ENCODE measurements at places on chromosomes 5 and 9. TPM values are rescaled to one million over a fixed set of nuclear protein-coding genes. Genes with fewer than 3 reads are reported as not detected.

GRCh38 chr5:98588215-98588614 is 185.2 kb upstream of the RGMB start:
- ATAC-seq: no peak

DNA sequence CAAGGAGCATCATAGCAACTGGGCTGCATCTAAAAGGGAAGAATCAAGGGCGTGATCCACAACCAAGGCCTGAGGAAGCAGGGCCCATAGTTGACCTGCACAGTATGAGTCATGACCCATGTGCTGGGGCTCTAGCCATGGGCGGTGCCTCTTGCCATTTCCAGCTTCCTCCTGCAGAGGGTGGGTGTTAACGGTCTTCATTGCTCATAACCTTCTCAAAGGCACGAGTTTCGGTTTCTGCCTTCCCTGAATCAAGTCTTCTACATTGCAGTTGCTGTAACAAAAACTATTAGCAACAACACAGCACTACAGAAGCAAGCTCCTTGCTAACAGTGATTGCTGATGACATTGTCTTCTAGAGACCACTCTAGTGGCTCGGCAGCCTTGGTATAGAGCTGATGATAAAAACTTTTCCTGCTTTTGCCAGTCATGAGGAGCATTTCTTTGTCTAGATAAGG is 66.9 kb downstream of the CTSL start:
- ATAC-seq: peak; percentile 99

- ATAC-seq: peak; percentile 43
These were observed 18.0 kb downstream of the PRKAA1 start for GRCh38 chr5:40780199-40780598.

DNA sequence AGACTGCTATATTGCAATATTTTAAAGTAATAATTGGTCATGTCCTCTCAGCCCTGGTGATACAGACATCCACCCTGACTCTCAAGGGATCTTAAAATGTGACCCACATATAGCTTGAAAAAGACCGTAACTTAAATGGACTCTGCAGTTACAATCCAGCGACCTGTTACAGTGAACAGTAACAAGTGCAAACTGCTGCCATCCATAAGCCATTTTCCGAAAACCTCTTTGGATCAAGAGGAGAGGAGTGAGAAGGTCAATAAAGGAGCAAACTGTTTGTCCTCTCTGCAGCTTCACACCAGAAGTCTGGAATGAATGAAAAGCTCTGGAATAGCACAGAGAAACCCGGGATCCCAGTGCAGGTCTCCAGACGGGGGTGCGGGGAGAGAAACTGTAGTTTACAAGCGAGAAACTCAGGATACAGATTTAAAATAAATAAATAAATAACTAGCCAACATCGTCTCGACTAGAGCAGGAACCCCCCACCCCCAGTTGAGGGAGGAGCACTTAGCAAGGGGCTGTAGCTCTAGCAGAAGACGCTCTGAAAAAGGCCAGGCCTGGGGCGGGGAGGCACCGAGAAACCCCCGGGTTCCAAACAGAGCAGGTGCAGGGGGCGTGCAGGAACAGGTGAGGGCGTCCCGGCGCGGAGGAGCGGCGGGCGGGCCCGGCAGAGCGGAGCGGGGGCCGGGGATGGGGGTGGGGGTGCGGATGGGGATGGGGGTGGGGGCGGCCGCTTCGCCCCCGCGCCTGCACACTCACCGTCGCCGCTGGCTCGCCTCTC is 572 bp downstream of the ZDHHC21 start:
- peak; percentile 43 for ATAC-seq

DNA sequence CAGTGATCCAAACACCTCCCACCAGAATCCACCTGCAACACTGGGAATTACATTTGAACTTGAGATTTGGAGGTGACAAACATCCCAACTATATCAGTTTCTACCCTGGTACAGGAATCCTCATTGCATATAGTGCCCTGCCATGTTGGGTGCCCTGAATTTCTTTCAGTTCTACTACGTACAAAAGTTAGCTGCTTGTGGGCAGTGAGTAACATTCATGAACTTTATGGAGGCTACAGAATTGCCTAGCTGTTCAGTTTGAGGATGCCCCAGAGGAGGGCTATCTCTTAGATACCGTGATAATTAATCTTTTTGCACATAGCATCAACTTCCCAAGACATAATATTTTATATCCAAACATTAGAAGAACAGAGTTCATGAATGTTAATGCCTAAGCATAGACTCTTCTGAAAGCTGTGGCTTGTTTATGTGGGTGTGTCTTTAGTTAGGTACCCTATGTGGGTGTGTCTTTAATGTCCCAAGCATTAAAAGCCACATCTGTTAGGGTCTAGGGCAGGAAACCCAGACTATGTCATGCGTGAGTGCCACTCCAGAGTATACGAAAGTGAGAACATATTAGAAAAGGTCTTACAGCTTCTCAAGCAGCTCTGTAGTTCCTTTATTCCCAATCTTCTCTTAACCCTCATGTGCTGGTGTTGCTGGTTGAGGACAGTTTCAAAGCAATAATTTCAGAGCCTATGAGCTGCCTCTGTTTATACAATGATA is 47.0 kb upstream of the CHD1 start:
- ATAC-seq: peak; percentile 30

GRCh38 chr5:171371326-171371725 is 16.3 kb upstream of the NPM1 start:
- ATAC-seq: no peak

GRCh38 chr9:76699971-76700370 is 64.3 kb upstream of the PCA3 start:
- ATAC-seq: no peak

DNA sequence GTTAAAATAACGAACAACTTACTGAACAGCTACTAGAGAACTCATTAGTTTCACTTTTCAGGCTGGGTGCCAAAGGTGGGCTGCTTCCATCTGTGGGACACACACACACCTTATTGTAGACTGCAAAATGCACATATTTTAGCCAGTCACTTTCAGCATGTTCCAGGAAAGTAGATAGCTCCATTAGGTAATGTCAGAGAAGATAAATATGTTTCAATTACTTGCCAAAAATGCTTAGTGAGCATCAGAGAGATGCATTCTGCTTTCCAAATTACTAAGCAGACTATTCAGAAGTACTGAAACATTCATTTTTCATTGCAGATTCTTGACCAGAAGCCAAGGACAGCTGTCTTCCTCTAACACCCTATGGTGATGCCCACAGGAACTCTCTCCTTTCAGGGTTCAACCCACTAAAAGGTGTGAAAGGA is 56.2 kb upstream of the APC start:
- no peak for ATAC-seq

DNA sequence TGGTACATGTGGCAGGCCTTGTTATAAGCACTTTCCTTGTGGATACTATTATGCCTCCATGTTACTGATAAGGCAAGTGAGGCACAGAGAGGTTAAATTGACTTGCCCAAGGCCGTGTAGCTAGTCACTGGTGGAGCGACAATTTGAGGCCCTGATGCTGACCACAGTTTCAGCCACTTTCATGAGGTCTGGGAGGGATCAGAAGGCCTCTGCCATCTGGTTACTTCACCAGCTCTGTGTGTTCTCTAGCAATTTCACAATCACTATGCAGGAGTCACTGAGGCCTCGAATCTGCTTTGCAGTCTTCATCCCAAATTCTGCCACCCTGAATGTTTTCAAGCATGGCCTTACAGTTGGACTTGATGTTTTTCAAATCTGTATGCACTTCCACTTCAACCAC is 9.1 kb downstream of the LRRC70 start:
- ATAC-seq: no peak

GRCh38 chr9:6901180-6901579 is 143.4 kb downstream of the KDM4C start:
- peak; percentile 12 for ATAC-seq

GRCh38 chr9:13445103-13445500 is 165.6 kb upstream of the MPDZ start:
- no peak for ATAC-seq

DNA sequence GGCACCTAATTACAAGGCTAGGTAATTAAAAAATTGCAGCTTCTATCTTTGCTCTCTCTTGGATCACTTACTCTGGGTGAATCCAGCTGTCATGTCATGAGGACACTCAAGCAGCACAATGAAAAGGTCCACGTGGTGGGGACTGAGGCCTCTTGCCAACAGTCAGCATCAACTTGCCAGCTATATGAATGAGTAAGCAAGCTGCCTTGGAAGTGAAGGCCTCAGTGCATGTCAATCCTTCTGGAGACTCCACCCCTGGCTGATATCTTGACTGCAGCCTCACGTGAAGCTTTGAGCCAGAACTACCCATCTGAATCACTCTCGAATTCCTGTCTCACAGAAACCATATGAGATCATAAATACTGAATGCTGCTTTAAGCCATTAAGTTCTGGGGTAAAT is 140.5 kb downstream of the SNX18 start:
- no peak for ATAC-seq

- ATAC-seq: peak; percentile 95
These were observed 23.0 kb downstream of the RNF145 start for GRCh38 chr5:159186319-159186718.

DNA sequence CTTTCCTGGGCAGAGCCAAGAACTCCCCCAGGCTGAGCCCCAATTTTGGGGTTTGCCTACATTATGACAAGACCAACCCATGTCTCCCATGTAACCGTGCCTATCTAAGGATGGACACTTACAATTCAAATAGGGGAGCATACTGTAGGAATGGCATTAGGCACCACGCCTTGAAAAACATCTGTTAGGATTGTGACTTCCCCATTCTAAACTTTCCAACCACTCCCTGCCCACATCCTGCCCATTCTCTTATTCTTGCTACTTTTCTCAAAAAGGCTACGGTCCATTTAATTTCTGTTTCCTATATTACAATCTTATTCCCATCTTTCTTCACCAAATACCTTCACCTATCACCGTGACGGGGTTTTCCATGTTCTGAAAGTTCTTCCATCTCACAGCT is 99.2 kb downstream of the LPAR1 start:
- ATAC-seq: no peak

DNA sequence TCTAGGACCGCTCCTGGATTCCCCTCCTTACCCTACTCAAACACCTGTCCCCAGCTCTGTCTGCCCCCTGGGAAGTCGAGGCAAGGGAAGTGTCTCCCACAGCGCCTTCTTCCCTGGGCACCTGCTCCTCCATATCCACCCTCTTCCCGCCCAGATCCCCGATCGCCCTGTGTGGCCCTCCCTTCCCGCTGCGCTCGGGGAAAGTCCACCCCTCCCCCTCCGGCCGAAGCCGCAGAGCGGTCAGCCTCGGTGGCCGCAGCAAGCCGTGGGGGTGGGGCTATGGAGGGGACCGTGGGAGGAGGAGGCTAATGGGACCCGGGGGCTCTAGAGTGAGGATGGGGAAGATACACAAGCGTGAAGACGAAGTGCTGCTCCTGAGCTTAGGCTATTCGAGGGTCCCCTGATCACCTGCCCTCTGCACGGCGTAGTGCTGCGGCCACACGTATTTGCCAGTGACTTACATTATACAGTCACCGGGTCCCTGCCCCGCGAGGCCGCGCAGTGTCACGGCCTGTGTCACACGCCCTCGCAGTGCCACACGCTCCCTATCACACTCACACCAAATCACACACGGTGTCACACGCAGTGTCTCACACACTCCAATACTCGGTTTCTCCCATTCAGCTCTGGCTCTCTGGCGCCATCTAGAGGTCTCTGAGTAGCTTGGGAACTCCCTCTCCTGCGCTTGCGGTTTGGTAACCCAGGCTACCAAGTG is 658 bp upstream of the PCDH1 start:
- peak; percentile 83 for ATAC-seq

- no peak for ATAC-seq
These were observed 14.1 kb downstream of the POLR3G start for GRCh38 chr5:90488791-90489190.

- no peak for ATAC-seq
These were observed 94.1 kb downstream of the KCNIP1 start for GRCh38 chr5:170597872-170598271.

GRCh38 chr5:55220433-55221185 is 6.5 kb downstream of the MCIDAS start:
- peak; percentile 7 for ATAC-seq

- no peak for ATAC-seq
These were observed 12.6 kb upstream of the DPYSL3 start for GRCh38 chr5:147522435-147522834.

GRCh38 chr5:68446487-68446894 is 230.9 kb downstream of the PIK3R1 start:
- no peak for ATAC-seq

The TEX48 gene
- not detected for total RNA-seq

The CBY3 gene
- not detected for total RNA-seq

The NR6A1 gene
- 1.7 TPM for total RNA-seq

The CD180 gene
- total RNA-seq: 0.24 TPM

The MGAT4B gene
- total RNA-seq: 72.1 TPM

The ADAMTSL1 gene
- 1.5 TPM for total RNA-seq

The PDE8B gene
- 0.12 TPM for total RNA-seq

The ELOVL7 gene
- total RNA-seq: 5.3 TPM

The AGXT2 gene
- total RNA-seq: not detected
